AG04450 (cell line): ENCODE measurements at places on chromosomes 1 and 21. TPM values are rescaled to one million over a fixed set of nuclear protein-coding genes. Genes with fewer than 3 reads are reported as not detected.

The TSTD1 gene
- polyA plus RNA-seq: 0.33 TPM in 1 of 2 replicates, not detected in the other

The HP1BP3 gene
- 141 and 203 TPM in 2 replicates for polyA plus RNA-seq

The AIM2 gene
- not detected in 2 replicates for polyA plus RNA-seq

The PRDM16 gene
- polyA plus RNA-seq: 0.06 and 0.16 TPM in 2 replicates

The EXO1 gene
- polyA plus RNA-seq: 2.9 and 4.3 TPM in 2 replicates

The LMOD1 gene
- polyA plus RNA-seq: 41.1 and 52.6 TPM in 2 replicates

The PRAMEF8 gene
- polyA plus RNA-seq: not detected in 2 replicates

The TUFT1 gene
- 21.9 and 23.9 TPM in 2 replicates for polyA plus RNA-seq

The NR1I3 gene
- polyA plus RNA-seq: not detected in 2 replicates

The CFAP107 gene
- polyA plus RNA-seq: not detected in 2 replicates

The FMO2 gene
- polyA plus RNA-seq: 2.0 and 2.6 TPM in 2 replicates

The RASAL2 gene
- polyA plus RNA-seq: 17.8 and 21.4 TPM in 2 replicates

The CD5L gene
- not detected in 2 replicates for polyA plus RNA-seq

The NBPF1 gene
- polyA plus RNA-seq: 34.7 and 36.6 TPM in 2 replicates

The TMEM125 gene
- not detected in 2 replicates for polyA plus RNA-seq

The FYB2 gene
- polyA plus RNA-seq: not detected in 2 replicates

The TACSTD2 gene
- polyA plus RNA-seq: 0.07 TPM in 2 replicates

The MATN1 gene
- 0.09 and 0.12 TPM in 2 replicates for polyA plus RNA-seq

The OR2G6 gene
- polyA plus RNA-seq: not detected in 2 replicates

The RGS1 gene
- not detected in 2 replicates for polyA plus RNA-seq

The SPATA17 gene
- 0.61 and 0.69 TPM in 2 replicates for polyA plus RNA-seq

The DNASE2B gene
- not detected in 2 replicates for polyA plus RNA-seq

The COL24A1 gene
- polyA plus RNA-seq: 2.2 and 3.1 TPM in 2 replicates

The SMPDL3B gene
- polyA plus RNA-seq: 0.05 and 0.07 TPM in 2 replicates

The SAMSN1 gene
- not detected in 2 replicates for polyA plus RNA-seq

The APCS gene
- not detected in 2 replicates for polyA plus RNA-seq

The ADGRL4 gene
- 11.9 and 16.6 TPM in 2 replicates for polyA plus RNA-seq

The C1QB gene
- not detected in 2 replicates for polyA plus RNA-seq

The VCAM1 gene
- polyA plus RNA-seq: 40.3 and 41.0 TPM in 2 replicates

The F13B gene
- polyA plus RNA-seq: not detected in 2 replicates

The PM20D1 gene
- 0.09 TPM in 1 of 2 replicates, not detected in the other for polyA plus RNA-seq

The S100A4 gene
- 20.0 and 20.7 TPM in 2 replicates for polyA plus RNA-seq

The BARHL2 gene
- not detected in 2 replicates for polyA plus RNA-seq

The PGBD5 gene
- polyA plus RNA-seq: 1.0 and 1.1 TPM in 2 replicates

The LCE1C gene
- polyA plus RNA-seq: not detected in 2 replicates

The MYBPH gene
- 0.04 and 0.09 TPM in 2 replicates for polyA plus RNA-seq
